Stimulated activated CD4-positive, alpha-beta T cell treated with anti-CD3 and anti-CD28 coated beads, Interleukin-2, amount 100 ng/mL, for 48 hours (primary cell): ENCODE measurements at places on chromosomes 2 and 18.

DNA sequence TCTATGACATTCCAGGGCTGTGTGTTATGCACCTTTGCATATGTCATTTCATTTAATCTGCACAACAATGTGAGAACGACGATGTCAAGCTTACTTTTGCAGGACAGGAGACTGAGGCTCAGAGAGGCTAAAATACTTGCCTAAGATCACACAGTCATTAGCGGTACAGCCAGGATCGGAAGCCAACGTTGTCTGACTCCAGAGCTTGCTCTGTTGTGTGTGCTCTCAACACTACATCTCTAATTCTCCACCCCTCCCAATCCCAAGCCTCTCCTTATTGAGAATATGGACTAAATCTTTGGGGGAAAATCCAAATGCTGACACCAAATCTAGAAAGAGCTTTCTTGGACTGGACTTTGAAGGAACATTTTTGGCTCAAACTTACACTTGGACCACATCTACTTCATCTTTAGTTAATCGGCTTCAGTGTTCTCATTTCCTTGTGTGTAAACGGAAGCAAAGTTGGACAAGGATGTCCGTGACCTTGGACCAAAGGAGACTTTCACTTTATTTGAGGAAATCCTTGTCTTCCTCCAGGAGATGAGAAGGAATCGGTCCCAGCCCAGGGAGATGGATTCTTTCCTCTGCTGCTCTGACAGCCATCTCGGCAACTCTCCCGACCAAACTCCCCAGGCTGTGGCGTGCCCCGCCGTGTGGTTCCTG lies 242.4 kb downstream of the LPIN1 start:
- no peak for DNase-seq

GRCh38 chr2:171522052-171522787 lies at the start of gene CYBRD1:
Gene CYBRD1 (plus strand): TSS chr2:171522474. CDS start chr2:171522546, 72 bp downstream.
- DNase-seq: peak; percentile 8

GRCh38 chr2:8582651-8583399 lies 99.0 kb upstream of the ID2 start:
- DNase-seq: no peak

GRCh38 chr2:150156876-150157275 lies 330.6 kb downstream of the RND3 start:
- DNase-seq: no peak

DNA sequence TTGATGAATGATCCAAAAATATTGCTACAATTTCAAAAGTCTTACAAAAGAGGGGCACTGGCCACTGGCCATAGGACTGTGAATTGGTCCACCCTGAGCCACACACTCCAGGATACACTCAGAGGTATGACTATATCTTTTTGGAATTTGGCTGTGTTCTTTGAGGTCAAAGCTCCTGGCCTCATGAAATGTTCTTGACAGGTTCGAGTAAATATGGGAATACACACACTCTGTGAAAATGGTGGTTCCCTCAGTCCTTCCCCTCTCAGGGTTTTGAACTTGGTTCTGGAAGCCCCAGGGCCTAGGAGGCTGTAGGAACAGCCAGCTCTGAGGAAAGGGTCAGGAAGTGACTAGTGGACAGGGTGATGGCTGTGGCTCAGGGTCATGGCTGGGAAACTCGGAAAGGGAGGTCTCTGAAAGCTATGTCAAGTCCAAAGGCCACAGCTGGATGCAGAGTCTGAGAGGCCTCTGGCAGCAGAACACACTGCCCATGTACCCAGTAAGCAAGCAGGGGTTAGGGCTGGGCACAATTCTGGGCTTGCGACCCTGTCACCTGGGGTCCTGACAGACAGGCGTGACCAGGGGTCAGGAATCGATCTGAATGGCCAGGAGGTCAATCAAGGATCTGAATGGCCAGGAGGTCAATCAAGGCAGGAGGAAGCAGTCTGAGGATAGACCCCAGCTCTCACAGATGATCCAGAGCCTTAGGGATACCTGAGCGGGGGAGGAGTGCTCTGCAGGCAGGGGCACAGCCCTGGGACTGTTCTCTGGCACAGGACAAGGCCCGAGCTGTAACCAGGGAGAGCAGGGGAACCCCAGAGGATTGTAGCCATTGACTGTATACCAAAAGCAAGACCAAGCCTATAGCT lies 223.4 kb upstream of the SMAD2 start:
- no peak for DNase-seq

DNA sequence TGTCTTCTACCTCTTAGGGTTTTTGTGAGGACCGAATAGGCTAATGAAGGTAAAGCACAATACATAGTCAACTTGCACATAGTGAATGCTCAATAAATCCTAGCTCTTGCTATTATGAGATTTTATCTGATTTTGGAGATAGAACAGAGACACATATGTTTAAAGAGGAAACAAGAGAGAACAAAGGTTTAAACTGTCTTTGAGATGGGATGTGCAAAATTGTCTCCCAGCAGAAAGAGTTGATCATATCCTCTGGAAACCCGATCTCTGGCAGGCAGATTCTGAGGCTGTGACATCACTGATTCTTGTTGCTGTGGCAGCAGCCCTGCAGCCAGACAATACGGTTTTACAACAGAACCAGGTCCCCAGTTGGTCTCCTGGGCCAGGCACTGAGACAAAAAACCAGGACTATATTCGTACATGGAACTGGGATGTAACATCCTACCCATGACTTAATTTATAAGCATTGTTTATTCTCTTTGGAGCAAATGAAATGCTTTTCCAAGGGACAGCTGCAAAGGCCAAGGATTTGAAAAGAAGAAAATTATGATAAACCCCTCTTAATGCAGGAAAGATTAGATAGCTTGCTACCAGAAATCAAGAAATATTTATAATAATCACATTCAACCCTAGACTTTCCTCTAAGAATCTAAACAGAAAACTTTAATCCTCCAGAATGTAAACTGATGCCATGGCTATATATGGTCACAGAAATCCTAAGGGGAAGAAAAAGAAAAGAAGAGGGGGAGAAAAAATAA lies 80.2 kb downstream of the SLC8A1 start:
- no peak for DNase-seq

- DNase-seq: no peak
These were observed 51.6 kb downstream of the SPP2 start for GRCh38 chr2:234102112-234102511.
